Substantia nigra (tissue), 51 donors: ENCODE measurements at places on chromosomes 12 and 14.

GRCh38 chr12:10558301-10558700, 52.6 kb downstream of the EIF2S3B start:
- DNase-seq: no peak

GRCh38 chr14:85856430-85856829, 326.5 kb downstream of the FLRT2 start:
- no peak for DNase-seq

DNA sequence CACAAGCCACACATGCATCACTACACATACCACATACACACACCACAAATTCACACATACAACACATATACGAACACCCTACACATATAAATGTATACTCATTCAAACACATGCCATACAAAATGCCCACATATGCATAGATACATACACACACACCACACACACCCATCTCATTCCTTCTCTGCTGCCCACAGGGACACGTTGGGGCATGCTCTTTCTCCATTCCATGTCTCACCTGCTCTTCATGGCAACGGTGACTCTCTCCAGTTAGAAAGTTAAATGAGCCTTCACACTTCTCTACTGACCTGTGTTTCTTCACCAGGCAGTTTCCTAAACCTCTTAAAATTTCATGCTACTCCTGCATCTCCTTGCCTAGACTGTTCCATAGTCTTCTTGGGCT, 1194.8 kb downstream of the BCL11B start:
- no peak for DNase-seq

DNA sequence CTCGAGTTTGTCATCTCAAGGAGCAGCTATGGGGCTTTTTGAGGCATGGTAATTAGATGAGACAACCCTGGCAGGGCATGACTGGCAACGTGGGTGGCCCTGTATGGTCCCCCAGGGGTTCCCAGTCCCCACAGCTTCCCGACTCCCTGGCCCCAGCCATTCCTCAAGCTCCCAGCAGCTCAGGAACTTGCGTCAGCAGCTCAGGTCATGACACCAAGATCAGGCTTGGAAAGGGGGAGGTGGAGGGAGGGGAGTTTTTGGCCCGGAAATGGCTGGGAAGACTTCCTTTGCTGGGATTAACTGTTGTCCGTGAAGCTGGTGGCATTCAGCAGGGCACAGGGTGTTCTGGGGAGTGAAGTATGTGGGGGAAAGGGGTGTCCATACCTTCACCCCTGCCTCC, 10.4 kb upstream of the NRIP2 start:
- no peak for DNase-seq

DNA sequence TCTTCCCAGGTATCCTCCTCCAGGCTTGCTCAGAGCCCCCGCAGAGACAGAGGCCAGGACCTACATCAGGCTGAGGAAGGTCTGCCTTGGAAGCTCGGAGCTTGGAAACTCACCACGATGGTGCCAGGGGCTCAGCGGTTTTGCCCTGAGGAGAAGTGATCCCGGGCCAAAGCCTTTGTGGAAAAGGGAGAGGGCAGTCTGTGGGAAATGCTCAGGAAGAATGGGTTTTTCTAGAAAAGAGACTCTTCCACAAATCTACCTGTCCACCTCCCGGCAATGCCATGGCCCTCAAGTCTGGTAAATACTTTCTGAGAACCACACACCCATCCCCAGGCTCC, 8.0 kb downstream of the KRT2 start:
- no peak for DNase-seq

- no peak for DNase-seq
Measured at GRCh38 chr14:22493753-22494152, 95.3 kb downstream of the DAD1 start.

GRCh38 chr12:977156-977555, 13.9 kb upstream of the ERC1 start:
- no peak for DNase-seq

DNA sequence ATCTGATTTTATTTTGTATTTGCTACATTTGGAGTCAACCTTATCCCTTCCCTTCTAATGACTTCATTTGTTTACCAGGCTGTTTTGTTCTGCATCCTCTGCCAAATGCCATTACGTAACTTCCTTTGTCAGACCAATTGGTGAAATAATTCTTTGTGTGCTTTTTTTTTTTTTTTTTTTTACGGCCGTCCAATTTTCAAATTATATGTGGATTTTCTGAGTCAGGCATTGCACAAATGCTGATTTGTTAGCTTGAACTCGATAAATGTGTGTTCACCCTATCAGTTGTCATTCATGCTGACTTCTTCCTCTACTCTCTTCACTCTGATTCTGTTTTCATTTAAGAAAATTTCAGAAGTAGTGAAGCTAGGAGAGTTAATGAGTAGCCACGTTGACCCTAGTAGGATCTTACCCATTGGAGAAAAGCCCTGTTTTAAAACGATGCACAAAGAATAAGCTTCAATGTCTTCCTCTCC, 386.2 kb downstream of the DIO2 start:
- DNase-seq: no peak

GRCh38 chr12:44224399-44225148, 388.7 kb downstream of the TMEM117 start:
- DNase-seq: no peak

GRCh38 chr14:33508126-33509062, 442.5 kb downstream of the EGLN3 start:
- no peak for DNase-seq

- DNase-seq: no peak
Measured at GRCh38 chr14:41739203-41739602, 132.5 kb downstream of the LRFN5 start.

- no peak for DNase-seq
Measured at GRCh38 chr14:79627058-79627457, 584.2 kb downstream of the DIO2 start.

DNA sequence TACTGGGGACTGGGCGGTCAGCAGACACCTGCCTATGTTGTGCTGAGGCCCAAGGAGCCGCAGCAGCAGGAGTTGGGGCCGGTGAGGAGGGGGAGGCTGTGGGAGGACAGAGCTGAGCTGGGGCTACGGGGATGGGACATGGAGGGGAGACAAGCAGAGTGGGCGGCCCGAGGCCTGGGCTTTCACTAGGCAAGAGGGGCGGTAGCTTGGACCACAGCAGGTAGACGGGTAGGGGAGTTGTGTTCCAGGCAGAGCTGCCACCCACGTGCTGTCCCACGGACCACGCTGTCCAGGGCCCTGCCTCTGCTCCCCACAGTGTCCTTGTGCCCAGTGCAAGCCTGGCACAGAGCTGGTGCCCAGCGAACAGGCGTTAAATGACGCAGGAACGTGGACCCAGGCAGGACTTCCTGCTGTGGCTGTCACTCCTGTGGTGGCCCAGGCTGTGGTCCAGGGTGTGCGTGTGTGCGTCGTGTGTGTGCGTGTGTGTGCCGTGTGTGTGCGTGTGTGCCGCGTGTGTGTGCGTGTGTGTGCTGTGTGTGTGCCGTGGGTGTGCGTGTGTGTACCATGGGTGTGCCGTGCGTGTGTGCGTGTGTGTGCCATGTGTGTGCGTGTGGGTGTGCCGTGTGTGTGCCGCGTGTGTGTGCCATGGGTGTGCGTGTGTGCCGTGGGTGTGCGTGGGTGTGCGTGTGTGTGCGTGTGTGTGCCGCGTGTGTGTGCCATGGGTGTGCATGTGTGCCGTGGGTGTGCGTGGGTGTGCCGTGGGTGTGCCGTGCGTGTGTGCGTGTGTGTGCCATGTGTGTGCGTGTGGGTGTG, 6.8 kb downstream of the CEP170B start:
- DNase-seq: no peak

- no peak for DNase-seq
Measured at GRCh38 chr14:72550513-72550912, 343.4 kb downstream of the DPF3 start.

DNA sequence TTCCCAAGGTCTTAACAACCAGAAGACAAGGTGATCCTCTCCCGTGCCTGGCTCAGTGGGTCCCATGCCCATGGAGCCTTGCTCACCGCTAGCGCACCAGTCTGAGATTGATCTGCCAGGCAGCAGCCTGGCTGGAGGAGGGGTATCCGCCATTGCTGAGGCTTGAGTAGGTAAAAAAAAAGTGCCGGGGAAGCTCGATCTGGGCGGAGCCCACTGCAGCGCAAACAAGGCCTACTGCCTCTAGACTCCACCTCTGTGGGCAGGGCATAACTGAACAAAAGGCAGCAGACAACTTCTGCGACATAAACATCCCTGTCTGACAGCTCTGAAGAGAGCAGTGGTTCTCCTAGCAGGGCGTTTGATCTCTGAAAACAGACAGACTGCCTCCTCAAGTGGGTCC, 104.0 kb downstream of the C14orf39 start:
- DNase-seq: no peak

GRCh38 chr12:28966046-28966780, 182.9 kb upstream of the FAR2 start:
- no peak for DNase-seq
